ENCODE measurements at places on chromosomes 16 and 17. TPM values are rescaled to one million over a fixed set of nuclear protein-coding genes. Genes with fewer than 3 reads are reported as not detected.

Gene CEMP1
- 0.85 TPM for polyA plus RNA-seq

Gene OR3A2
- 0.22 TPM for polyA plus RNA-seq

Gene GPR179
- 0.04 TPM for polyA plus RNA-seq

Gene KRTAP3-1
- polyA plus RNA-seq, result not detected

Gene CHST5
- polyA plus RNA-seq, result 0.09 TPM

Gene KCNG4
- polyA plus RNA-seq, result not detected

Gene ABI3
- polyA plus RNA-seq, result 11.7 TPM

Gene CHMP6
- 36.2 TPM for polyA plus RNA-seq

Gene SLC16A11
- polyA plus RNA-seq, result 1.5 TPM

Gene IL17C
- polyA plus RNA-seq, result 0.13 TPM

Gene CA7
- polyA plus RNA-seq, result not detected

Gene GRIN2A
- 0.06 TPM for polyA plus RNA-seq

Gene ERBB2
- 38.3 TPM for polyA plus RNA-seq

Gene CETP
- 0.25 TPM for polyA plus RNA-seq

Gene MAP3K3
- polyA plus RNA-seq, result 40.9 TPM

Gene CCDC200
- polyA plus RNA-seq, result not detected

Gene CLUH
- polyA plus RNA-seq, result 51.3 TPM

Gene PABPN1L
- not detected for polyA plus RNA-seq

Gene EFCAB13
- polyA plus RNA-seq, result 1.4 TPM

Gene PRSS21
- 0.11 TPM for polyA plus RNA-seq

Gene SPATA32
- polyA plus RNA-seq, result not detected

Gene CLEC3A
- polyA plus RNA-seq, result 12.4 TPM

Gene DNAH9
- 1.2 TPM for polyA plus RNA-seq

Gene CFAP52
- 0.25 TPM for polyA plus RNA-seq

Gene TBX21
- polyA plus RNA-seq, result 0.25 TPM

Gene TMC5
- 0.05 TPM for polyA plus RNA-seq

Gene MRTFB
- polyA plus RNA-seq, result 18.9 TPM

Gene ZNF385C
- polyA plus RNA-seq, result 0.65 TPM

Gene RPGRIP1L
- 2.6 TPM for polyA plus RNA-seq

Gene ENPP7
- not detected for polyA plus RNA-seq

Measured in urinary bladder (tissue), 4 donors.